Thoracic aorta (tissue), 2 donors: ENCODE measurements at places on chromosomes 1 and 21.
A peak's percentile ranks its signal among the peaks of the same experiment; 100 is the strongest.

GRCh38 chr21:43861706-43862105, 3.3 kb upstream of the AGPAT3 start:
- DNase-seq: no peak

GRCh38 chr1:165109013-165109412, 247.5 kb downstream of the LMX1A start:
- no peak for DNase-seq

DNA sequence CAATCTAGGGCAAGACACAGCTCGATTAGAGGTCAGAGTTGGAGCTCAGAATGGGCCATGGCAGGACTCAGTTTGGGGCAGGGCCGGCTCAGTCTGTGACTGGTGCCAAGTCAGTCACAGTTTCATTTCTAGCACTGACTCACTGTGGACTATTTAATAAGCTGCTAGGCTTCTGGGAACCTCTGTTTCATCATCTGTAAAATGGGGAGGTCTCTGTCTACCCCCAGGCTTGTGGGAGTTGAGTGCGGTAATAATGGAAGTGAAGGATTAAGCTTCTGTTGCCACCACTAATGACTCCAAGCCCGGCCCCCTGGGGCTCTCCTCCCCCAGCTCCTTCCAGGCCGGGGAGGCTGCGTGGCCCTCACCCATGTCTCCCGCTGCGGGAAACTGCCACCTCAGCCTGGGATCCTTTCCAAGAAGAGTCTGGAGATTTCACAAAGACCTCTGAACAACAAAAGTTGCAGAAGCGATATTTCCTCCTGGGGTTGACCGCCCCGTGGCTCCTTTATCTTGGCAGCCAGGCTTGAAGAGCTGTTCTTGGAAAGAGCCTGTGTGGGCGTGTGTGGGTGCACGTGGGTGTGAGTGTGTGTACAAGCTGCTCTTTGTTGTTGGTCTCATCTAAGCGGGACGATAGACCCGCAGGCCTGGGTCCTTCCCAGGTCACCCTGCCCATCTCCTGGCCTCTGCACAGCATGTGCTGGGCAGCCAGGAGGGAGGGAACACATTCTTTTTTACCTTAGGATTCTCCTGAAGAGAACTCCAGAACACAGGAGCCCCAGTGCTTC, 29.1 kb downstream of the KNCN start:
- no peak for DNase-seq

GRCh38 chr1:66352792-66353191, 181.2 kb upstream of the SGIP1 start:
- DNase-seq: no peak

DNA sequence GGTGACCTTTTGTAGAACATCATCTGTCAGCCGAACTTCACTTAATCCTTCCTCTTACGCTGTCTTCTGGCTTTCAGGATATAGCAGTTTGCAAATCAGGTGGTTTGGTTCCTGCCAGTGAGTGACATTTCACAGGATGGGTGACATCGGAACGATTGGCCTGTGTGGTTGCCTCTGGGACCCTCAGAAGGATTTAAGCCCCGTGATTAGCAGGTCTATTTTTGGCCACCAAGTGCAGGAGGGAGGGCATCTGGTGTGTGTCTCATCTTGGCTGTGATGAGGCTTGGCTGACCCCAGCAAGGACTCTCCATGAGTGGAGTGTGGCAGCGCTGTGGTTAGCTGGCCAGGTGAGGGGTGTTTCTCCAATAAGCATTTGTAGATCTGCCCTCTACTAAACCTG, 407.6 kb upstream of the VAMP3 start:
- DNase-seq: no peak

DNA sequence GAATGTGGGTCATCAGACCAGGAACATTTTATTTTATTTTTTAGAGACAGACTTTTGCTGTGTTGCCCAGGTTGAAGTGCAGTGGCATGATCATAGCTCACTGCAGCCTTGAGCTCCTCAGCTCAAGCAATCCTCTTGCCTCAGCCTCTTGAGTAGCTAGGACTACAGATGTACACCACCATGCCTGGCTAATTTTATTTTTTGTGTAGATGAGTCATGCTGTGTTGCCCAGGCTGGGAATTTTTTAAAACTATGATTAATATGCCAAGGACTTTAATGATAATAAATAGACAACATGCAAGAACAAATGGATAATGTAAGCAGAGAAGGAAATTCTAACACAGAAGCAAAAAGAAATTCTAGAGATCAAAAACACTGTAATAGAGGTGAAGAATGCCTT, 142.4 kb downstream of the AK5 start:
- no peak for DNase-seq

DNA sequence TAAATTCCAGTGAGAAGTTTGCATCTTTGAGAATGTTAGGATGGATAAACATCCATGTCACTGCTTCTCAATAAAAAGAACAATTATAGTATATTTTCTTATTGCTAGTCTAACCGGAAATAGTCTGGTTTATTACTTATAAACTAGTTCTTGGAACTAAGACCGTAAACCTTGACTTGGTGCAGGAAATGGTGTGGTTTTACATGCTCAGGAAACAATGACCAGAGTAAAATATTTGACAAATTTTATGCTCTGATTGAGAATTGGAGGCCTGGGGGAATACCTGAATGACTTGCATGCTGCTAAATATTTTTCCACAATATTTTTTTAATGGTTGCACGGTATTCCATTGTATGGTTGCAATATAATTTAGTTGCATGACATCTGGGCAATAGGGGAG, 76.3 kb downstream of the XCL2 start:
- no peak for DNase-seq

DNA sequence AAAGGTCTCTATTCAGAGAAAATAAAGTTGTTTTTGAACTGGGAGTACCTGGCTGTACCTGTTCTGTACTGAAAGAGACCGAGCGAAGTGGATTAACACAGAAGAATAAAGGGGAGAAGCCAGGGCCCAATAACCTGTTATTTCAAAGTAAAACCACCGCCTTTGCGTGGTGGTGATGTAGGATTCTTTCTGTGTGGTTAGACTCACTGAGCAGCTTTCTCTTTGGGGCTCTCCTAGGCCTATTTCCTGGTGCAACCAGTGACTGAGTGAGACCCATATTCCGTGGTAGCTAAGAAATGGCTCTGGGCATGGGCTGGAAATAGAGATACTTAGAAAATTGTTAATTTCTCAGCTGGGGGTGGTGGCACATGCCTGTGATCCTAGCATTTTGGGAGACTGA, 99.9 kb downstream of the XCL2 start:
- DNase-seq: no peak

DNA sequence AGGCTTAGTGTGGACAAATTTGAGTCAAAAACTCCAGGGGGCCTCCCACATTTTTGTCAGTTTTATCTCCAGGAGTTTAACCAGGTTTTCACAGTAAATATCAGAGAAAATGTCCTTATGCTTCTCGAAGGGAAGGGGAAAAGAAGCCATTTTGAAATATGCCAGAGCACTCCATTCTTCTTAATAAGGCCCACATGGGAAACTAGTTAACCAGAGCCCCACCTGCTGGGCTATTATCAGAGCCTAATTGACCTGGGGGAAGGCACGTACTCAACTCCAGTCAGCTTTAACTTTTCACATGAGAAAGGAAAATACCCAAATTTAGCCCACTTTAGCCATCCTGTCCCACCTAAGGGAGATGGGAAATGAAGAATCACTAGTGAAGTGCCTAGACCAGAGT, 296.3 kb downstream of the PTBP2 start:
- DNase-seq: no peak

DNA sequence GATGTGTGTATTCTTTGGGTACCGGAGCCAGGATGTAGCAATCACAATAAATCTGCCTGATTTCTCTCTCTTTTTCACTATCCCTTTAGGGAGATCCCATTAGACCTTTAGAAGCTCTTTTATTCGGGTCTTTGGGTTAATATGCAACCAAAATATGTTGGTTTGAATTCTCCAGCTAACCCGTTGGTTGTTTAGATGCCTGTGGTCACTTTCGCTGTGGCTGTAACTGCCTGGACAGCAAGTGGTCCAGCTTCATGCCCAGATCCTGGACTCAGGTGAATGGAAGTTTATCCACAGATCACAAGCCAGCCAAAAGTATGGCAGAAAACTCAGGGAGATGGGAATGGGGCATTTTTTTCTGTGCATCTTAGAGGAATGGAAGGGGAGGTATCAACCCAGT, 12.3 kb downstream of the KAZN start:
- no peak for DNase-seq

DNA sequence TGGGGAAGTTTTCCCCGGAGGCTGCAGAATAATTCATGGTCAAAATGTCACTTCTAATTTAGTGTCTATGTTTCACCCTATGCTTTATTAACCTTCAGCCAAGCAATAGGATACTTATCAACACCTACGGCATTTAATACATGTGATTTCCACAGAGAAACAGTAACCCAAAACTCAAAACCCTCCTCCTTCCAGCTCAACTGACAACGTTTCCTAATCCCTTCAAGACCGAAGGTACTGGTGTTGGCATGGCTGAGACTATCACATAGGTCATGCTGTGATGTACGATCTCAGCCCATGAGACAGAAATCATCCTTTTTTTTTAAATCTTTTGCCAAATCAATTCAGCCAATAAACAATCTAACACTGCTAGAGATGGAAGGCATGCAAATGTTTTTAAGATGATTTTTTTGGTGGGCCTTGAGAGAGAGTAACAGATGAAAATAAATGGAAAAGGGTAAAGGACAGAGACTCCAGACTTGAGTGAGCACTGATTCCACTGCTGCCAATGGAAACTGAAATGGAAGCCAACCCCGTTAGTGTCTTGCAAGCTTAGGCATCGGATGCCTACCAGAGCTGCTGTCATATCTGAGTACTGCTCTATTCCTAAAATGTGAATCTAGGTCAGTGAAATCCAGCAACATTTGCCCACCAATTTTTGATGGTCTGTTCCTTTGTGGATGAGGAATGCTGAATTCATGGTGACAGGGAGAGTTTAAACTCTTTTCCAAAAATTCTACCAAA, 63.4 kb upstream of the BCL10 start:
- DNase-seq: no peak

- DNase-seq: no peak
These were observed 17.7 kb downstream of the DDAH1 start for GRCh38 chr1:85447006-85447943.

GRCh38 chr1:175129997-175130648, 62.5 kb downstream of the KIAA0040 start:
- DNase-seq: no peak

DNA sequence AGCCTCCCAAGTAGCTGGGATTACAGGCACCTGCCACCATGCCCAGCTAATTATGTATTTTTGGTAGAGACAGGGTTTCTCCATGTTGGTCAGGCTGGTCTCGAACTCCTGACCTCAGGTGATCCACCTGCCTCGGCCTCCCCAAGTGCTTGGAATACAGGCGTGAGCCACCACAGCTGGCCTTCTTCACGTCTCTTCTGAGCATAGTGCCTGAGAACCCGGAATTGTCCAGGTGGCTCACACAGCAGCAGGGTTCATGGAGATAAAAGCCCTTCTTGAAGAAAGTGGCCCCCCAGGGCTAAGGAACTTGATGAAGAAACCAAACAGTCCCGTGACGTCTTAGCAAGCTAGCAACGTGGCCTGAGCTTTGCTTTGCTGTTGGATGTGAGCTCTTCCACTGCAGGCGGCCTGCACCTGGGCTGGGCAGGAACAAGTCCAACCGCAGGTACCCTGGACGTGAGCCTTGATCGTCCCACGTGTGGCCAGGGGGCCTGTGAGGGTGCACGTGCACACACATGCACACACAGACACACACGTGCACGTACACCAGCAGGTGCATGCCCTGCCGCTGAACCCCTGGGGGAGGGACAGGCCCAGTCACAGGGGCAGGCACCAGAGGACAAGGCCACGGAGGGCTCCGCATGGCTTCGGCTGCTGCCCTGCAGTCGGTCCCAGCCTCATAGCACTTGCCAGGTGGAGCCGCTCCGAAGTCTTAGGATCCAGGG, 23.4 kb upstream of the TRAPPC10 start:
- DNase-seq: no peak

DNA sequence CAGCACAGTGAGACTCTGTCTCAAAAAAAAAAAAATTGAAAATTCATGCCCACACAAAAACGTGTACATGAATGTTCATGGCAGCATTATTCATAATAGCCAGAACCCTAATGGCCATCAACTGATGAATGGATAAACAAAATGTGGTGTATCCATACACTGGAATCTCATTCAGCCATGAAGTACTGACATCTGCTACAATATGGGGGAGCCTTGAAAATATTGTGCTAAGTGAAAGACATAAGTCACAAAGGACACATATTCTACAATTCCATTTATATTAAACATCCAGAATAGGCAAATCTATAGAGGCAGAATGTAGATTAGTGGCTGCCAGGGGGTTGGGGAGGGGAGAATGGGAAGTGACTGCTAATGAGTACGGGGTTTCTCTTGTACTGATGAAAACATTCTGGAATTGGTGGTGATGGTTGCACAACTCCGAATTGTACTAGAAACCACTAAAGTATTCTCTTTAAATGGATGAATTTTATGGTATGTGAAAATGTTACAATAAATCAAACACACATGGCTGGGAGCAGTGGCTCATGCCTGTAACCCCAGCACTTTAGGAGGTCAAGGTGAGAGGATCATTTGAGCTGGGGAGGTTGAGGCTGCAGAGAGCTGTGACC, 33.0 kb upstream of the KCNN3 start:
- no peak for DNase-seq

- no peak for DNase-seq
These were observed 9.6 kb downstream of the UQCRHL start for GRCh38 chr1:15797614-15798390.

DNA sequence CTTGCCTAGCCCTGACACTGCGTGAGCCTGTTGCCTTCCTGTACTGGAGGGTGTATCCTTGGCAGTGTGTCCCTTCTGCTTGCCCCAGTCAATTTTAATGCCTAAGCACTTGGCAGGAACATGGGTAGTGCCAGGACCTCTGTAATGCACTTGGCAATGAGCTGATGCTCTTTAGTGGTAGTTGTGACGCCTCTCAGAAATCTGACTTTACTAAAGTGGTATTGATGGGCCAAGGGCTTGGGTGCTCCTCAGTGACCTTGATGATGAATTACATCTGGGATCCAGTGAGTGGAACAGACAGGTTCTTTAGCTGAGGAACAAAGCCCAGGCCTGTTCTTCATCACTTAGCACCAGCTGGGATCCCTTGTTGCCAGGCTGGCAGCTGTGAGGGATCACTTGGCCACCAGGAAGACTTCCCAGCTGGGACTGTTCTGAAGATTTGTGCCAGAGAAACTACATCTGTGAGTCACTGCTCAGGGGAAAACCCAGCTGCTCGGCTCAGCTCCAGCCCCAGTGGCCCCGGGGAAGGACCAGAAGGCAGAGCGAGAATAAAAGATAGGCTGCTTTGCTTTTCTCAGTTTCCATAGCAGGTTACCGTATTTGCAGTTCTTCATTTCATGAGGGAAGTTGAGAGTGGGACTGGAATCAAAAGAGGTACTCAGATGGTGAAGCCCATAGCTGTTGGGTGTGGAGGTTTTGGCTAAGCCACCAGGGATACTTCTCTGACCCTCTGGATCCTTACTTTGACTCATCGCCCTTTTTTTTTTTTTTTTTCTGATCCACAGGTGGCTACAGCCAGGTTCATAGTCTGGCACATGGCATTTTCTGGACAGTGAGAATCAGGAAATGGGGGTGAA, 28.5 kb upstream of the KCNA2 start:
- DNase-seq: peak; percentile 25
